ENCODE measurements at places on chromosomes 6 and 20. TPM values are rescaled to one million over a fixed set of nuclear protein-coding genes. Genes with fewer than 3 reads are reported as not detected.

DNA sequence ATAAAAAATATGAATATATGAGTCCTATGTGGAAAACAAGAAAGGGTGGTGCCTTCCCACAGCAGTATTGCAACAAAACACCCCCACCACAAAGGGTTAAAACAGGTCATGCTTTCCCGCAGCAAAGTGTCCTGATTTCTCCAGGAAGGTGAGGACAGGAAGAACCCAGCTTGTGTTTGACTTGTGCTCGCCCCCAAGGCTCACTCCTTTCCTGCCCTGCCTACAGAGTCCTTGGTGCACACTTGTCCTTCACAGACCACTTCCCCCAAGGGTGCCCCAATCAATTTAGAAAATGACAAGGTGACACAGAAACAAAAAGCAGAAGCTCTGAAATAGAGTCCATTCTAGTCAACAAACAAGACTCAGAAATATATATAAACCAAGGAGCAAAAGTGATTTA is 237.4 kb downstream of the PTPRK start:
- H3K27ac ChIP-seq: no peak overlapping the region
- no peaks in the 10 kb centered on the region for H3K27me3 ChIP-seq
- no peak for DNase-seq
- H3K4me3 ChIP-seq: no peak overlapping the region
- H3K36me3 ChIP-seq: no peaks in the 10 kb centered on the region
- no peaks in the 10 kb centered on the region for H3K4me1 ChIP-seq

The RAB32 gene
- 19.0 TPM for total RNA-seq

DNA sequence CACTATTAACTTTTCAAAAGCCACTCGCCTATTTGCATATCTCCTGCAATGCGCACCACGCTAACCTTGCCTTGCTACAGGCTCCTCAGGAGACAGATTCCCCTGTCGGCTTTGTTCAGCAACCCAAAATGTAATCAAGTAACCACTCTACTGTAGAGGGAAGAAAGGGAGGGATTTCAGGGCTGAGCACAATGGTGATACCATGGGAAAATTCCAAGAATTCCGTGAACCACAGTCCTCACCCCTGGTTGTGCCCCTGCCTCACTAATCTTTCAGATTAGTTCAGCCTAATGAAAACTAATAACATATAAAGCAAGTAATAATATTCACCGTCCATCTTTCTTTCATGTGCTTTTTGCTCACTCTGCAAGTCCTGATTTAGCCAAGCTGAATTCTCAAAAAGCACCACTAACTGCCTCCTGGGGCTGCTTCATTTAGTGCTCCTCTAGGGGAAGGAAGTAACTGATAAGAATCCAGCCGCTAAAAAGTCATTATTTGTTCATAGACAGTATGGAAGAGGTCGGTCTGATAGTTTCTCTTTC is 6.6 kb downstream of the CITED2 start:
- H3K27me3 ChIP-seq: no peaks in the 10 kb centered on the region
- DNase-seq: no peak
- no peak overlapping the region for H3K4me3 ChIP-seq
- H3K4me1 ChIP-seq: no peaks in the 10 kb centered on the region

DNA sequence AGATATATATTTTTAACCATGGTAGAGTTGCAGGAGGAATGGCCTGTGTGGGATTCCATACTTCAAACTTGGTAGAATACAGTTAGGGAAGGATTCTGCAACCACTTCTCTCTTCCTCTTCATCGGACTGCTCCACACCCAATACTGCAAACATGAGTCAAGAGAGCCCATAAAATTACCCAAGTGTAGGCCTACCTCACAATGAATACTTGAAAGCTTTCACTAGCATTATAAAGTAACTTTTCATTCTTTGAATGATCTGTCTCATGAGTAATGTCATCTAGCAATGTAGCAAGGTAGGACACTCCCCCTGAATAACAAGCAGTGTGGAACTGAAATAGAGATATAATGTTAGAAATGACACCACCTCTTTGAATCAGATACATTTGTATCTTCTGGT is 79.4 kb downstream of the FOXC1 start:
- H3K27ac ChIP-seq: no peak overlapping the region
- no peaks in the 10 kb centered on the region for H3K36me3 ChIP-seq
- DNase-seq: no peak
- H3K27me3 ChIP-seq: no peaks in the 10 kb centered on the region

DNA sequence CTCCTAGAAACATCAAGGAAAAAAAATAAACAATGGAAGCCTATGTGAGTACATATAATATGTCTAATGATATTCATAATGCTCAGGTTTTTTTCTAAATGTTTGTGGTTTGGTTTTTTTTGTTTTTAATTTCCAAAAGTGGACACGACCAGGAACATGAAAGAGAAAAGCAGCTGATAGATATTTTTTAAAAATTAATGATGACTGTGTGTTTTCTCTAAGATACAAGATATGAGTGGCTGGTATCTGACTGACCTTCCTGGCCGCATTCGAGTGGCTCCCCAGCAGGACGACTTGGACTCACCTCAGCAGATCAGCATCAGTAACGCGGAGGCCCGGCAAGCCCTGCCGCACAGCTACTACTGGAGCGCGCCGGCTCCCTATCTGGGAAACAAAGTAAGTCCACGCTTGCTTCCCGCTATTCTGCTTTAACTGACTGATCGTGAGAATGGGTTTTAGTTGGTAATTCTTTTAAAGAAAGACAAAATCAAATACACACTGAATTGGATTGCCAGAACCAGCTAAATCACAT is 309.6 kb downstream of the LAMA2 start:
- H3K27me3 ChIP-seq: no peaks in the 10 kb centered on the region
- no peaks in the 10 kb centered on the region for H3K36me3 ChIP-seq
- H3K4me1 ChIP-seq: no peaks in the 10 kb centered on the region
- no peak for DNase-seq

DNA sequence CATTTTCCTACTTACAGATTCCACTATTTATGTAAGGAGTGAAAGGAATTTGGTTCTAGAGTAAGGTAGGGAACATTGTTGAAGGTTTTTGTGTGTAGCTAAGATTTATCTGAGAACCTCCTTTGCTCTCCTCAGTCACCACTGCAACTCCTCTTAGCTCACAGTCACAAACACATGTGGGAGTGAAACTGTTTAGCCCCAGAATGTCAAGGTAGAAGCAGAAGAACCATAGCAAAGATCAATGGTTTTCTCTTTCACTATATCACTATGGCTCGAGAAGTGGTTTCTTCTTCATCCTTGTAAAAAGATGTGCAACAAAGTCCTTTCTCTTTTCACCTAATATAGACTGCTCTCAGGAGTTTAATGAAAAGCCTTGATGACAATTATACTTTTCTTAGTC is 6.5 kb upstream of the DEFB112 start:
- DNase-seq: no peak
- no peak overlapping the region for H3K27ac ChIP-seq
- H3K36me3 ChIP-seq: no peaks in the 10 kb centered on the region
- H3K4me3 ChIP-seq: no peak overlapping the region

DNA sequence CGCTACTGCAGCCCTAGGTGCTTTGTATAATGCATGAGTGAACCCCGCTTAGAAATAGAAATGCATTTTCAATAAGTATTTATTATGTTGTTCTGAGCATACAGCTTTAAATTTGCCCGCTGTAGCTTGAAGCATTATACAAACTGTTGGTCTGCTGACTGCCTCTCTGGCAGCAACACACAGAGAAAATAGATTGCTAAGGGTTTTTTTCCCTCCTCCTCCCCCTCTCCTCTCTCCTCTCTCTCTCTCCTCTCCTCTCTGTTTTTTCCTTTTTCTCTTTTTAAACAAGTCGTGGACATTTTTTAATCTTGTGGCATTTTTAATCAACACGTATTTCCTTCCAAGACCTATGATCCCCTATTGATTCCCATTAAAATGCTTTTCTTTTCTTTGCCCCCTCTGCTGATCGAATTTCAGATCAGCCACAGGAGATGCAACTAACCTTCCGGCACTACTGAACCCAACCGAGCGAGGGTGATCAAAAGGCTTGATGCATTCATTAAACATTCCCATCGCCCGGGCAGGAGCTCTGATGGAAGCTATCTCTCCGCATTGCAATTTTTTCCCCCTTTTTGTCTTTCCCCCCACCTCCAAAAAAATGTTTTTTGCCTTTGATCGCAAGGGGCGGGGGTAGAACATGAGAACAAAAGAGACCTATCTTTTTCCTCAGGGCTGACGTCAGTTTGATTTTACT is 90.7 kb upstream of the ARID1B start:
- H3K4me1 ChIP-seq: no peaks in the 10 kb centered on the region
- DNase-seq: peak; percentile 68

- H3K4me3 ChIP-seq: no peak overlapping the region
- no peaks in the 10 kb centered on the region for H3K4me1 ChIP-seq
- no peaks in the 10 kb centered on the region for H3K36me3 ChIP-seq
Observed at GRCh38 chr20:20210943-20211273, 157.0 kb upstream of the INSM1 start.

The SFT2D1 gene
- total RNA-seq: 28.7 TPM

The MRPL2 gene
- total RNA-seq: 24.5 TPM

DNA sequence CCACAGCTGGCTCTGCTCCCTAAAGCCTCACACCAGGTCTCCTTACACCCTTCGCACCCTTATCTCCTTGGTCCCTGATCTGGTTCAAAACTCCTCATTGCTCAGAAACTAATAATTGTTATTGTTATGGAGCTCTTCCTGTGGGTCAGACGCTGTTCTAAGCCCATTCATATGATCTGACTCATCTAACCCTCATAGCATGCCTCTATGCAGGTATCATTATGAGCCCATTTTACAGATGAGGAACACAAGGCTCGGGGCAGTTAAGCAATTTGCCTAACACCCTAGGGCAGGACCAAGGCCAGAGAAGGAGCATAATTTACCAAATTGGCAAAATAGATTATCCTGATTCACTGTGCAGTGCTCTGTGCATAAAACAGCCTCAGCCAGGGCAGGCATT is 51.8 kb upstream of the CCDC167 start:
- no peaks in the 10 kb centered on the region for H3K36me3 ChIP-seq
- H3K4me3 ChIP-seq: no peak overlapping the region
- H3K27me3 ChIP-seq: no peaks in the 10 kb centered on the region
- no peak for DNase-seq
- H3K4me1 ChIP-seq: peaks cover 3% of the 10 kb centered on the region

DNA sequence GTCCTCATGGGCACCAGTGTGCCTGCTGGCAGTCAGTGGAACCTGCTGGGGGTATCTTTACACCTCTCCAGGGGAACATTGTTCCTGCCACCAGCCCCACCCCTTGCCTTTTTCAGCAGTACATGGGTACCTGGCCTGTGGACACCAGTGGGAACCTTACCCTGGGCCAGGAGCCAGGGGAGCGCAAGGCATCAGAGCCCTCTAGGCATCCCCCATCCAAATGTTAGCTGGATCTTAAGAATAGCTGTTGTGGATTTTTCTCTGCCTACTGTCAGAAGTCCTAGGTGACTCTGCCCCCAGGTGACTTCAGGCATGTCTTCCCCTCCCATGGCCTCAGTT is 38.8 kb upstream of the ID1 start:
- H3K36me3 ChIP-seq: peaks cover 34% of the 10 kb centered on the region
- H3K27ac ChIP-seq: peak overlapping the region; percentile 55
- H3K4me3 ChIP-seq: no peak overlapping the region
- no peak for DNase-seq
- no peaks in the 10 kb centered on the region for H3K4me1 ChIP-seq
- no peaks in the 10 kb centered on the region for H3K27me3 ChIP-seq

GRCh38 chr6:99711302-99711701 is 104.7 kb downstream of the PRDM13 start:
- no peaks in the 10 kb centered on the region for H3K27me3 ChIP-seq
- H3K36me3 ChIP-seq: no peaks in the 10 kb centered on the region
- no peak overlapping the region for H3K27ac ChIP-seq
- DNase-seq: no peak
- no peak overlapping the region for H3K4me3 ChIP-seq
- H3K4me1 ChIP-seq: no peaks in the 10 kb centered on the region

- H3K27ac ChIP-seq: no peak overlapping the region
- no peaks in the 10 kb centered on the region for H3K4me1 ChIP-seq
- H3K36me3 ChIP-seq: no peaks in the 10 kb centered on the region
- no peak overlapping the region for H3K4me3 ChIP-seq
- DNase-seq: no peak
Observed at GRCh38 chr20:17738154-17738553, 38.4 kb downstream of the BANF2 start.

- H3K27me3 ChIP-seq: no peaks in the 10 kb centered on the region
- no peak overlapping the region for H3K4me3 ChIP-seq
- H3K36me3 ChIP-seq: peaks cover 93% of the 10 kb centered on the region
- H3K4me1 ChIP-seq: no peaks in the 10 kb centered on the region
- H3K27ac ChIP-seq: no peak overlapping the region
- peak; percentile 23 for DNase-seq
Observed at GRCh38 chr20:36501367-36502006, 39.8 kb upstream of the MYL9 start.

DNA sequence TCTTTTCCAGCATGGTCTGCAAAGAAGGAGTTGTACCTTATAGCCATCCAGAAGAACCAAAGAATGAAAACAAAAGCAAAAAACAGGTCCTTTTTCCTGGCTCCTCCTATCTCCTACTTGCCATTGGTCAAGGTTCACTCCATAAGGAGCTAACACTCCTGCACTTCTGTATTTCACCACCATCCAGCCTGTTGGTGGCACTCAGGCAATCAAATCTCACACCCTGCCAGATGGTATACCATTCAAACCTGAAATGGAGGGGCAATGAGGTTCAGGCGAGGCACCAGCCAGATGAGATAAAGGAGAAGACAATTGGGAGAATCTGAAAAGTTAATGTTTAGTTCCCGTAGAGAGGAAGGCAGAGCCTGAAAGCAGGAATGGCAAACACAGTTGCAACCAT is 203.8 kb downstream of the ALDH8A1 start:
- H3K4me3 ChIP-seq: no peak overlapping the region
- H3K36me3 ChIP-seq: no peaks in the 10 kb centered on the region
- no peak for DNase-seq
- no peaks in the 10 kb centered on the region for H3K4me1 ChIP-seq
- H3K27me3 ChIP-seq: no peaks in the 10 kb centered on the region

GRCh38 chr6:10184371-10185227 is 230.3 kb downstream of the TFAP2A start:
- DNase-seq: no peak
- H3K4me3 ChIP-seq: no peak overlapping the region
- H3K27ac ChIP-seq: no peak overlapping the region
- no peaks in the 10 kb centered on the region for H3K36me3 ChIP-seq
- no peaks in the 10 kb centered on the region for H3K27me3 ChIP-seq

- no peaks in the 10 kb centered on the region for H3K36me3 ChIP-seq
- no peak overlapping the region for H3K4me3 ChIP-seq
- no peaks in the 10 kb centered on the region for H3K27me3 ChIP-seq
- H3K27ac ChIP-seq: no peak overlapping the region
- no peak for DNase-seq
Observed at GRCh38 chr20:47295921-47296426, 60.5 kb downstream of the ZMYND8 start.

GRCh38 chr6:20210158-20210557 is 2.1 kb downstream of the MBOAT1 start:
- DNase-seq: no peak
- no peak overlapping the region for H3K27ac ChIP-seq
- H3K27me3 ChIP-seq: no peaks in the 10 kb centered on the region
- H3K36me3 ChIP-seq: no peaks in the 10 kb centered on the region
- peak overlapping the region; percentile 92 for H3K4me3 ChIP-seq

Data from Peyer's patch (tissue), 4 donors.